ENCODE measurements at places on chromosomes 6 and 20.
A peak's percentile ranks its signal among the peaks of the same experiment; 100 is the strongest.

DNA sequence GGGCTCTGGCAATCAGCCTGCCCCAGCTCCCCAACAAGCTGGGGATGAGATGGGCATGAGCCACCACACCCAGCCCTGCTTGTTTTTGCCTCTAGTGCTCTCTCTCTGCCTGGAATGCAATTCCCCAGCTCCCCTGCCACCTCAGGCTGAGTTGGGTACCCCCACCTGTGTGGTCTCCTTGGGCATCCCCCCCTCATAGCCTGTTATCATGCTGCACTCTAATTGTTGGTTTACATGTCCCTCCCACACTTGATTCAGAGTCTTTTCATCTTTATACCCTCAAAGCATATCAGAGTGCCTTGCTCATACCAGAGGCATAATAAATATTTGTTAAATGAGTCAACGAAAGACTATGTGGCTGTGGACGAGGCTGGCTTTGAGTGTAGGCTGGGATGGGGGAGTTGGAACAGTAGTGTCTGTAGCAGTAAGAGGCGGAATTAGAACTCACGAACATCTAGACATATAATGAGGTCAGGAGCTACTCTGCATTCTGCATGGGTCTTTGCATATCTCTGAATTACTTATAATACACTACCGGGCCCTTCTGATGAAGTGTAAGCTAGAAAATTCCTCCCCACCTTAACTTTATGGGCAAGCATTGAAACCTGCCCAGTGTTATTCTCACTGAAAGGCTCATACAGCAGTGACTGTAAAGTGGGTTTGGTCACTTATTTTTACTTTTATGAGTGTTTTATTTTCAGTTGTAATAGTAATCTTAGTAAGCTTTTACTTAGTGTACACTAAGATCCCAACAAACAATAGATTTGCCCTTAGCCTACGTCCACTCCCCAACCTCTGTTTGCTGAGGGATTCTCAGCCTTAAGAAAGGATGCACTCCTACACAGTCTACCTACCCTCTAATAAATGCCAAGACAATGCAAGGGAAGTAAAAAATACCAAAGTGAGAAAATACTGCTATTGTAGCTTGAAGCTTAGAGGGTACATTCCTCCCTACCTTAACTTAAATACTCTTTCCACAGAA, 58.7 kb downstream of the EDN1 start:
- DNase-seq: no peak

DNA sequence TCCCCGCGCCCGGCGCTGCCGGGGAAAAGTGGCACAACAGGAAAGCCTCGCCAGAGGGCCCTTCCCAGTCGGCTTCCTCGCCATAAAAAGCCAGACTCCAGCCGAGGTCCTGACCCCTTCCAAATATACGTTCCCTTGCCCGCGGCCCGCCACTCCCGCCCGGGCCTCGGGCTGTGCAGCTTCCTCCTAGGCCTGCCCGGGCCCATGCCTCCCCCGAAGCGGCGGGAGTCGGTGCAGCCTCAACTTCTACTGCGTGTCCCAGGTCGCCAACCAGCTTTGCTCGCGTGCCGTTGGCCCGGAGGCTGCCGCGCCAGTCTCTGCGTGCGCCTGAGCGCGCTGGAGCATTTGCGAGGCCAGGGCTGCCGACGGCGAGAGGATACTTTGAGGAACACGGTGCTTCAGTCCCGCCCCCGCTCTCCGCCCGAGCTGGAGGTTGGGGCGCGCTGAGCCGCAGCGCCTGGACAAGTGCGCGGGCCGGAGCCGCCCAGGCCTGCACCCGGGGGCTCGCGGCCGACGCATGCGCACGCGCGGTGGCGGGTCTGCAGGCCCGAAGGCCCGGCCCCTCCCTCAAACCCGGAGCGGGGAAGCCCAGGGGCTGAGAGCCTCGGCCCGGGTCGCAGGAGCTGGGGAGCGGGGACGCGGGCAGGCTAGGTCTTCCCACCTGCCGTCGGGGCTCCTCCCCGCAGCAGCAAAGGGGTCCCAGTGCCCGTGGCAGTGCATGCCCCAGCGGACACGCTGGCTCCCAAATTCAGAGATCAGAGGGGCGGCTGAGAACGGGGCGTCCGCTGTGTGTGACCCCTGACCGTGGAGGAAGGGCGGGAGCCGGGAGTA, 10.2 kb downstream of the FOXC1 start:
- DNase-seq: no peak

DNA sequence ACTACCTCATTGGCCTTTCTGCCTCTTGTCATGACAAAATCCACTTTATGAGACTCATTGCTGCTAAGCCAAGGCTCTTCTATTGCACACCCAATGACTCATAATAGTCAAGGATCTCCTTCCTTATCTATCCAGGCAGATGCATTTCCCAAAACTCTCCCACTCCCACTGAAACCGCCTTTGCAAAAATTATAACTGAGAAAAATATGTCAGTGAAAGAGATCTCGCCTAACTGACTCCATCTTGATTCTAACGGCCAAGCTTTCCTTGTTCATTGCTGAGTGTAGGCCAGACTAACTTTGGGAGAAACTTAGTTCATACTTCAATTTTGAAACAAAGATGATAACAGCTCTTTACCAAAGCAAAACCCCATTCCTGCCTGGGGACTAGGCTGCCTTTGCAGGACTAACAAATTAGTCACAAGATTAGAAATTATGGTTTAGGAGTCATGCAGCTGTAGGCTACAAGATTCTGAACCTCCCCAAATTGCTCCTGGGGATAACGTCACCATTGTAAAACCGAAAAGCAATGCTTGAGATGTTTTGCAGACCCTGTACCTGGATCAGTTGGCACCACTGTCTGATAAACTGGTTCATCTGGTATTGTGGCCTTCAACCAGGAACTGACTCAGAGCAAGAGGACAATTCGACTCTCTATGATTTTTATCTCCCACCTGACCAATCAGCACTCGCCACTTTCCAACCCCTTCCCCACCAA, 47.1 kb downstream of the HAO1 start:
- DNase-seq: no peak

- no peak for DNase-seq
These were observed 7.1 kb upstream of the SLC18B1 start for GRCh38 chr6:132805548-132805947.

DNA sequence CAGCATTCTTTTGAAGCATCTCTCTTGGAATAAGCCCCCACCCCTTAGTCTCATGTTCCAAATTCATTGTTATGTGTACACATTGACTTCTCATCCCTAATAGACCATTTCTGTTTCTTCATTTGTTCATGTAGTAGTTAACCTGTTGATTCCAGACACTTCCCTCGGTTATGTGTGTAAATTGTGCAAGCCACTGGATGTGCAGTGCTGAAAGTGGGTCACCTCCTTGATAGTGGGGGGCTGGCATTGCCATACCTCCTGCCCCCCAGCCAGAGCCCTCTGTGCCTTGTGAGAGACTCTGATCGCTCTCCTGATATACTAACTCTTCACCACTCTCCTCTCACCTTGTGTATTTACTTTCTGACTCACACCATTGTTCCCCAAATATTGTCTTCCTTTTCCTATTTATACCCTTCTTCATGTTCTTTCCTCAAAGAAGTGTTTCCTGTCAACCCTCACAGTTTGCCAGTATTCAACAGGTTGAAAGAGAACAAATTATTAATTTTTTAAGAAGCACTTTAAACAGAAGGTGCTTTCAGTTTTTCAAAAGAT, 59.0 kb downstream of the HIVEP1 start:
- no peak for DNase-seq

GRCh38 chr6:1039191-1039590, 272.7 kb upstream of the FOXQ1 start:
- DNase-seq: no peak

- DNase-seq: peak; percentile 12
These were observed 602.9 kb upstream of the ARID1B start for GRCh38 chr6:156174031-156174890.

DNA sequence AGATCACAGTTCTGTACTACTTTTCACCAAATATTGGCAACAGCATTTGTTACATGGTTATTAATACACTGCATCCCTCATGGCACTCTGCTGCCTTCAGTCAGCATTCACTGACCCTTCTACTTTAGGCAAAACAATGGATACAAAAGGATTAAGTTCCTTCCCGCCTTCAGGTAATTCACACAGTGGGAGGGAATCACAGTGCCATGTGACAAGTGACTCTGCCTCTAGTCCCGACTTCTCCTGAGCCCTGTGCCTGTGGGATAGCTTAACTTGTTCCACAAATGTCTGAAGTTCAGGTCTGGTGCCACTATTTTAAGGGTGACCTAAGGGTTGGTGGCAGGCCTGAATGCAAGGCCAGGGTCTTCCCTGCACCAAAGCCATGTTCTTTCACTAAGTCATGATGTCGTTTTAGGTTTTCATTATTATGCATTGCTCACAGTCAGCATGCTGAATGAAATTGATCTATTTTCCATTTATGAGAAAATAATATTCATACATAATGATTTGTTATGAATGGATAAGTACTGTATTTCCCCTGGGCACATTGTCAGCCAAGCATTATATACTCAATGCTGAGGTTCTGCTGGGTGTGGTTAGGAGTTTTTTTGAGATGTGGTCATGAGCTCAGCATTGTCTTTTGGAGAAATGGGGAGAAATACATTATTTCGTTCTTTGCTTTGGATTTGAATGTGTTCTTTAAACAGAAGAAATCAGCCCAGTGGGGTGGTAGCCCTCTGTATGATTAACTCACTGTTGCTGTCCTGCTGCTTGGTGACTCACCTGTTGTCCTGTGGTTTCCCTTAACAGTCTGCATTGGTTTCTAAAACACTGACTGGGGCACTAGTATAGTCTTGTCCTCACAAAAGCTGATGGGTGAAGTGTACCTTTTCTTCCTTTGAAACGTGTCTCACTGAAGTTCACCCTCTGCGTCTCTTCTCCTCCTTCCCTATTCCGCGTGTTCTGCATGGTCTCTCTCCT, 66.4 kb downstream of the AFDN start:
- no peak for DNase-seq

GRCh38 chr6:50952092-50952907, 133.6 kb downstream of the TFAP2B start:
- DNase-seq: no peak

DNA sequence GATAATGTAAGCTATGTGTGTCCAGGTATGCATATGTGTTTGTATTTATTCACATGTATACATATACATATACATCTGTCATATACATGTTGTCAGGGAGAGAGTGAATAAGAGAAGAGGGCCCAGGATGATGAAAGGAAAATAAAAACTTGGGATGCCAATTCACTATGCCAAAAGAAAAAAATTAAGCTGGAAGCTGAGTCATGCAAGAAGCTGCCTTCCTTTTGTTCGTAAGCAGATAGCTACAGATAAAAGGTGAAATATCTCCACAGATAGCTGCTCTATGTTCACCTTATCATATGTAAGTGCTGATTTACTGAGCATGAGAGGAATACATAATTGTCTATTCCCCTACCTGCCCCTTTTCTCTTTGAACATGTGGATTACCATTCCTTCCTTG, 579.9 kb downstream of the EPM2A start:
- DNase-seq: no peak

DNA sequence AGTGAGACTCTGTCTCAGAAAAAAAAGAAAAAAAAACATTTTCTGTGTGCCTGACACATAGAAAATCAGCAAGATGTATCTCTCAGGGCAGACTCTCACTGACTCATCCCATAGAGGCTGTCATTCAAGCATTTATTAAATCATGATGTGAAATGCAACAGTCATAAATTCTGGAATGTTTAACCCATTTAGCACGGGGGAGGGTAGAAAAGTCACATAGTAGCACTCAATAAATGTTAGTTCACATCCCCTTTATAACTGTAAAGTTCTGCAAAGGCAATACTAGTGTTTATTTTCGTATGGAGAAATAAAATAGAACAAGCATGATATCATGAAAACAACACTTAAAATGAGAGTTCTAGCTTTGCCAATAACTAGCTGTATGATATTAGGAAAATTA, 15.5 kb upstream of the CARMIL1 start:
- DNase-seq: no peak

DNA sequence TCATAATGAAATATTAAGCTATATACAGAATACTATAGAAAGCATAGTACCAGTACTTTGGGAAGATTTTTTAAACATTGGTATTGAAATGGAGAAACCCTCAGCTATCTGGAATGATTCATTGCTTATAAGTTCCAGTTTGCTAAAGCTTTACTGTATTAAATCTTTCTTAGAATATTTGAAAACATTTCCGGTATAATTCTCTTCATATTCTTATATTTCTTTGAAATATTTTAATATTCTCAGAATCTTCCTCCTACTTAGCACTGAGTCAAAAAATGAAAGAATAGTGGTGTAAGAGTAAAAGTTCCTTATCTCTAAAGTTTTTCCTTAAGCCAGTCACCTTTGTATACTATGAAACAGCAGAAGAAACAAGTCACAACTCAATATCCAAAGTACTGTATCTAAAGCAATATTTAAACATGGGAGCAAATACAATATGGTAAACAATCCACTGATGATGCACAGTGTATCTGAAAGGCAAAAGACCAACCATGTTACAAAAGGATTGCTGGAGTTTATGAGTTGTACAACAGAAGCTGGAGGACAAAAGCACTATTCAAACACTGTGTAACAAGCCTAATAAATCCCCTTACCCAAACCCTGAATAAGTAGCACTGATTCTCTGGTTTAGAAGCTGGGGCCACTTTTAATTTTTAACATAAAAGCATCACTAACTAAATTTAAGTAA, 102.1 kb downstream of the PRDM1 start:
- no peak for DNase-seq

DNA sequence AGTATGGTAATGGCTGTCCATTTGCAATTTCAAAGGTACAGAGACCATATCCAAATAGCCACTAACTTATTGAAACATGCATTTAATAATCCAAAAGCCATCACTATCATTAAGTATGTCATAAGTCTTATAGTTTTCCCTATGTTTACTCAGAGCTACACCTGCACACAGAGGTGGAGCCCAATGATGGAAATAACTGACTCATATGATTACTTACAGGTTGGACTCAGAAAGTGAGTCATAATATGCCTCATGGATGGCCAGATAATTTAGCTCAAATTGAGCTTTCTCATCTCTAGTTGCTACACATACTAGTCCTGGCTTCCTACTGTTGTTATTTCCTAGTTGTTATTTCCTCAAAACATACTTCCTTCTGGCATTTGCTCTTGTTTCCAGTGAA, 104.4 kb upstream of the KHDRBS2 start:
- no peak for DNase-seq

GRCh38 chr6:29980511-29980910, 38.2 kb downstream of the HLA-A start:
- DNase-seq: no peak

DNA sequence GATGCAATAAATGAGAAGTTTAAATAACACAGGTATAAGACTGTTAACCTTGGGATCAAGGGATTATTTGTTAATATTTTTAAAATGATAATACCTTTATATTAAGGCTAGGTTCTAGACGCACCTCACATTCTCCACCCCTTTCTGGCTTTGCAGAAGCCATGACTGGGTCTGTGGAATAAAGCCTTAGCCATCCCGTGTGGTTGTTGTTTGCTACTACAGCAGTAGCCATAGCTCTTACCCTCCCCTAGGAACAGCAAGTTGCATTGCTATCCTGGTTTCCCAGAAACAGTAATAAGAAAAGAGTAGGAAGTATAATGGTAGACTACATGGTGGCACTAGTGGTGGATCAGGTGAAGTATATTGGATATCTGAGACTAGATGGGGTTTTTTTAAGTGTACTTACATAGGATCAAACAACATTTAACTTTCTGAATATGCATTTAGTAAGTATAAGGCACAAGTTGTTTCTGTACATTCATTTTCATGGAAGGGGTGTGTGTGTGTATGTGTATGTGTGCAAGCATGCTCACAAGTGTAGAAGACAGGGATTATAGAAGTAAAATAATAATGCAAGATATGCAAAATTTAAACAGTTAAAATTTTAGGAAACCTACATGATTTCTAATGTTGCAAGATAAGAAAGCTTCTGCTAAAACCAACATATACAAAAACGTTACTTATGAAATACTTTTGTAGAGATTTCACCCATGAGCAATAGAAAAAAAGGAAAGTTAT, 384.2 kb downstream of the PRKN start:
- DNase-seq: no peak

All from CD4-positive, alpha-beta T cell treated with Interleukin-6 for 4 hours (primary cell).